ENCODE measurements at places on chromosomes 7 and 10. TPM values are rescaled to one million over a fixed set of nuclear protein-coding genes. Genes with fewer than 3 reads are reported as not detected.

The NPFFR1 gene
- total RNA-seq = not detected

The TBXAS1 gene
- 2.9 TPM for total RNA-seq

The IFIT1B gene
- not detected for total RNA-seq

The POLR3A gene
- total RNA-seq = 19.9 TPM

The LGI1 gene
- total RNA-seq = not detected

The ERVW-1 gene
- total RNA-seq = not detected

The TMEM130 gene
- not detected for total RNA-seq

The PYROXD2 gene
- total RNA-seq = 0.96 TPM

The SDHAF3 gene
- total RNA-seq = 3.4 TPM

The RSPH10B gene
- total RNA-seq = not detected

The SPDYE2 gene
- total RNA-seq = not detected

The RAPGEF5 gene
- 197 TPM for total RNA-seq

The ARHGAP22 gene
- 53.2 TPM for total RNA-seq

The ANXA11 gene
- 58.7 TPM for total RNA-seq

The SPDYE2B gene
- total RNA-seq = not detected

The UCMA gene
- not detected for total RNA-seq

The CNPY1 gene
- not detected for total RNA-seq

The MMD2 gene
- not detected for total RNA-seq

The BMPER gene
- total RNA-seq = 0.65 TPM

The HOXA6 gene
- total RNA-seq = 4.0 TPM

The PDE6C gene
- total RNA-seq = not detected

The VSTM2A gene
- not detected for total RNA-seq

The MYH16 gene
- 0.33 TPM for total RNA-seq

The TBC1D12 gene
- 10.5 TPM for total RNA-seq

The PIP gene
- total RNA-seq = not detected

The GRID2IP gene
- not detected for total RNA-seq

The GTF2IRD1 gene
- 12.4 TPM for total RNA-seq

The CELF2 gene
- 30.6 TPM for total RNA-seq

The INSIG1 gene
- 35.9 TPM for total RNA-seq

The MTPN gene
- 171 TPM for total RNA-seq

The OR2A7 gene
- not detected for total RNA-seq

The GDF10 gene
- total RNA-seq = not detected

The CPXM2 gene
- total RNA-seq = 0.65 TPM

The VSTM4 gene
- under 0.01 TPM for total RNA-seq

The IGF2BP3 gene
- 128 TPM for total RNA-seq

The UTF1 gene
- total RNA-seq = not detected

The ASZ1 gene
- total RNA-seq = not detected

The DPP6 gene
- total RNA-seq = not detected

The HYCC1 gene
- total RNA-seq = 26.8 TPM

The CRTAC1 gene
- 3.4 TPM for total RNA-seq

The KCNH2 gene
- under 0.01 TPM for total RNA-seq

The FAM180A gene
- total RNA-seq = not detected

The PNLIP gene
- not detected for total RNA-seq

The HPS6 gene
- 37.6 TPM for total RNA-seq

The NEBL gene
- total RNA-seq = 3.2 TPM

The LIPJ gene
- not detected for total RNA-seq

The TDRD1 gene
- total RNA-seq = not detected

The PTCD1 gene
- 5.0 TPM for total RNA-seq

The CDNF gene
- total RNA-seq = 1.6 TPM

The SPAM1 gene
- total RNA-seq = not detected

The SRI gene
- 155 TPM for total RNA-seq

The OR6V1 gene
- not detected for total RNA-seq
